Kidney (tissue), 22 donors: ENCODE measurements at places on chromosomes 2 and 18.

GRCh38 chr2:38933653-38934052 is 44.0 kb downstream of the ARHGEF33 start:
- DNase-seq, result no peak

DNA sequence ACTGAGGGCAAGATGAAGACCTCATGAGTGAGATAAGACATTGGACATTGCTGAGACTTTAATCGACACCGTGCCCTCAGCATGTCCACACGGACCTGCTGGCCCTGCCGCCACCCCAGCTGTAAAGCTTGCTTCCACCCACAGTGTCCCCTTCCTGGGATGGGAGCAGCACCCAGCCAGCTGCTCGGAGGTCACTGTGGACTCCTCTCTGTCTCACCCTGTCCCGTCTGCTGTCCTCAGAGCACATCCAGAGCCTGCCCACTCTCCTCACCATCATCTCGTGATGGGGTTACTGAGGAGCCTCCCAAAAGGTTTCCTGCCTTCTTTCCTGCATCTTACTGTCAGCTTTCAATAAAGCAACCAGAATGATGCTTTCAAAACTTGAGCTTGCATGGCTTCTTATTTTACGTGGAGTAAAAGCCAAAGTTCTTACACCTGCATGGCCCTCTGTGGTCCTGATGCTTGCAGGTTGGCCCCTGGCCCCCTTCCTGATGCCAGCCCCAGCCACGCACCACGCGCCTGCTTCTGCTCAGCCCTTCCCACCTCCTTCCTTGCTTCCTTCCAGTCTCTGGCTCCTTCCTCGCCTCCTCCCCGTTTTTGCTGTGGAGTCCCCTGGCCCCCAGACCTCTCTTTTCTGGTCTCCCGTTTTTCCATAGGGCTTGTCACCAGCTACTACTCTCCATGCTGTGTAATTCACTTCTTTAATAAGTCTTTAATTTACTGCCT is 67.0 kb downstream of the DGKD start:
- no peak for DNase-seq

- no peak for DNase-seq
Observed at GRCh38 chr2:69437751-69438154, 518 bp upstream of the NFU1 start.

DNA sequence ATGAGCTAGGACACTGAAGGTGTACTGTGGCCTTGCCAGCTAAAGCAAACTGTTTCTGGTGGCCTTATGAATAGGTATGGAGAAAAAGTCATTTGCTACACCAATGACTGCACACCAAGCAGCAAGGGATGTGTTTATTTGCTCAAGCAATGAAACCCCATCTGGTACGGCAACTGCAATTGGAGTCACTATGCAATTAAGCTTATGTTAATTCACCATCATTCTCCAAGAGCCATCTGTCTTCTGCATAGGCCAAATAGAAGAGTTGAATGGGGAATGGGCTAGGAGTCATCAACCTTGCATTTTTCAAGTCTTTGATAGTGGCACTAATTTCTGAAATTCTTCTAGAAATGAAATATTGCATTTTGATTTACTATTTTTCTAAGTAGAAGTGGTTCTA is 372.0 kb downstream of the KCNJ3 start:
- no peak for DNase-seq

GRCh38 chr2:11581124-11581796 is 47.4 kb downstream of the GREB1 start:
- DNase-seq, result no peak

- no peak for DNase-seq
Observed at GRCh38 chr2:31735716-31736115, 155.0 kb upstream of the SRD5A2 start.

DNA sequence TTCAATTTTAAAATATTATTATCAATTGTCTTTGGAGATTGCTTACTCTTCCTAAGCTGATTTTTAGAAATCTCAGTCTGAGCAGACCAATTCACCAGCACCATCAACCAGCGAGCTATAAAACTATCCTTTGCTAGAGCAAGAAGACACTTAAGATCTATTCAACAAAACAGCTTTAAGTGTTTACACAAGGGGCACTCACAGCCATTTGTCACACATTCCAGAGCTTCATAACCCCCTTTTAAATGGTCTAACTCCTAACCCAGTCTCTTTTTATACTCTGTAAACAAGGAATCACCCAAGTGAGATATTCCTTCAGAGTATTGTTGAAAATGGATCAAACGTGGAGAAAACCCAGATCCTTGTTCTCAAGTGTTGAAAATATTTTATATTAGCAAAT is 1294.1 kb upstream of the CHAC2 start:
- peak; percentile 20 for DNase-seq

- peak; percentile 12 for DNase-seq
Observed at GRCh38 chr2:200677721-200678532, 92.1 kb downstream of the AOX1 start.

DNA sequence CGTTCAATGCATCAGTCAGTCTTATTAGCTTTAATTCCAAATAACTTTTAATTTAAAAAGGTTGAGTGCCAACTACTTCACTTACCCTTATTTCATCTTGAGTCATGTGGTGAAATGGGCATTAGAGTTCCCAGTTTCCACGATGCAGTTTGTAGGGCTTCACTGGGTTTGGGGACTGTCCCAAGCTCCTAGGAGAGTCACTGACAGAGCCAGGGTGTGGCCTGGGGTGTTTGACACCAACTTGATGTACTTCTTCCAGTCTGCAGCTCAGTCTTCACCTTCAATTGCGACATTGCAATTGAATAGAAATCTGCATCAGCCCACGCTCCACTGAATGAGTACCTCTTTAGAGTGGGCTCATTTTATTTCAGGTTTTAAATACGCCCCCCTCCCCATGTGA is 165.3 kb downstream of the ARL4C start:
- DNase-seq, result no peak

DNA sequence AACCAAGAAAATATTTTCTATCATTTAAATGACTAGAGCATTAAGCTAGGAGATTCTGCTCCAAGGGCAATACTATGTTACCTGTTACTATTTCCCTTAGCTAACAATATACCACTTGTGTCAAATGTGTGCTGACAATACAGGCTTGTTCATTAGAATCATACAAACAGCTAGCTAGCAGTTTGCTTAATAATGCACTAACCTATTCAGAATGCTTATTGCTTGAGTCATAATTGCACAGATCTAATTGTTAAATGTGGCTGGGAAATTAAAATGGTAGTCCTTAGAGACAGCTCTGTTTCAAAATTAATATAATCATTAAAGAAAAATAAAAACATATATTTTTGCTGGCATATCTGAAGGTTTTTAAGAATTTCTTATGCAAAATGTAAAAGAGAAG is 344.2 kb downstream of the ERBB4 start:
- DNase-seq, result no peak
